ENCODE measurements at places on chromosomes 16 and 17.

GRCh38 chr17:33970279-33970678 lies 284.8 kb upstream of the CCL2 start:
- no peak for DNase-seq

GRCh38 chr17:17481860-17482259 lies 5.1 kb downstream of the MED9 start:
- no peak for DNase-seq

- peak; percentile 72 for DNase-seq
These were observed 38.6 kb downstream of the SYNRG start for GRCh38 chr17:37570527-37571093.

DNA sequence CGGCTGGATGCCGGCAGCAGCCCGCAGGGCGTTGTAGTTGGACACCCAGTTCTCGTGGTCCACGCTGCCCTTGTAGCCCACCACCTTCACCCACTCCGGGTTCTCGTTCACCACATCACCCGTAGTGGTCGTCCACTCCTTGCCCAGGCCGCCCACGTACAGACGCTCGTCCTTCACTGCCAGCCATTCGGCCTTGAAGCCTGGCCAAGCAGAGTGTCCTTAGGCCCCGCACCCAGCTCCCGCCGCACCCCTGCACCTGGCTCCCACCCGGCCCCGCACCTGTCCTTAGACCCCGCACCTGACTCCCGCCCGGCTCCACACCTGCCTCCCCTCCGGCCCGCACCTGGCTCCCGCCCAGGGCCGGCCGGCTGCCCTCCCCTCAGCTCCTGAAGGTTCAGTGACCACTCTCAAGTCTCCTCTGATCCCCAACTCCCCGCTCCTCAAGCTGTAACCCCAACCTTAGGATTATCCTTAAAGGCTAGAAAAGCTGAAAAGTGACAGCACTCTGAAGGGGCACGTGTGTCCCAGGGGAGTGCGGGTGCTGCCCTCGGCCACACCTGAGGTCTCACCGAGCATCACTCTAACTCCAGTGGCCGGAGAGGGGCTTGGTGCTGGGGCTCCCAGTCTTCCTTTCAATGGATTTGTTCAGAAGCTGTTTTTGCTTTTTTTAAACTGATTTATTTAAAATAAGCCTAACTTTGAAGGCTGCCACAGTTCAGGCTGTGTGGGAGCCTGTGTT lies 14.4 kb downstream of the CANT1 start:
- DNase-seq: no peak

DNA sequence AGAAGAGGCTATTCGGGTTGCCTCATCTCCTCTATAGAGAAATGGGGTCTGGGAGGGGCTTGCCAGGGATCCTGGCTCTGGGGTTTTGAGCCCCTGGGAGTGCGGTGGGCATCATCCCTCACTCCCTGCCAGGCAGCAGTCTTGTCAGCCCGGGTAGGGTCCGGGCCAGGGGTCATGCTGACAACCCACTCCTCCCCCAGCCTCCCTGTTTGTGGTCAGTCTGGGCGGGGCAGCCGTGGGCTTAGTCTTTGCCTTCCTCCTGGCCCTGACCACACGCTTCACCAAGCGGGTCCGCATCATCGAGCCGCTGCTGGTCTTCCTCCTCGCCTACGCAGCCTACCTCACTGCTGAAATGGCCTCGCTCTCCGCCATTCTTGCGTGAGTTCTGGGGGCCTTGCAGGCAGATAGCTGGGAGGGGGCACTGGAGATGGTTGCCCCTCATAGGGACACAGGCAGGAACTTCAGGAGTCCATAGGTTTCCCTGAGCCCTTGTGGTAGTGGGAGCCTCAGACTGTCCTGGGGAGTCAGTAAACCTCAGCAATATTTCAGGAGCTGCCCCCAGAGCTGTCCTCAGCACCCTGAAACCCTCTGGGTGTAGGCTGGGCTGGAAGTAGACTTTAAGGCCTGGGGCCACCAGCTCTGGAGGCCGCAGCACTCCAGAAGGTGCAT lies 6.9 kb downstream of the SLC9A5 start:
- no peak for DNase-seq

GRCh38 chr17:82931699-82932517 lies 92.1 kb upstream of the ZNF750 start:
- no peak for DNase-seq

GRCh38 chr16:25256695-25257469 lies 763 bp downstream of the ZKSCAN2 start:
- peak; percentile 8 for DNase-seq

DNA sequence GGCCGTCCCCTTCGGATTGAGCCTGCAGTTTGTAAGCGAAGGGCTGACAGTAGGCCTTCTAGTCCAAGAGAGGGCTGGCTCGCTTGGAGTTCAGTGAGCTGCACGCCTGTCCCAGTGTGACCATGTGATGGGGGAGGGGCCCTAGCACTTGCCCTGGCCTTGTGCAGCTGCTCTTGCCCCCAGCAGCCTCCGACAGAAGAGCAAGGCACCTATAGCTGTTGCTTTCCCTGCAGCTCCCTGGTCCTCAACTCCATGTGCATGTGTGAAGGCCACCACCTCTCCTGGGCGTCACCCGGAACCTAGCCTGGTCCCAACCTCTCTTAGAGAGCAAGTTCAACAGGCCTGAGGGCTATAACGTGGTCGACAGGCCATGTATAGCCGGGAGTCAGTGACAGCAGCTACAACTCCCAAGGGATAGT lies 5.6 kb downstream of the SPHK1 start:
- no peak for DNase-seq

GRCh38 chr16:89100601-89101302 lies 7.1 kb downstream of the ACSF3 start:
- DNase-seq: no peak

GRCh38 chr16:30530163-30531037 lies 4.0 kb upstream of the ZNF768 start:
- DNase-seq: no peak

- no peak for DNase-seq
These were observed 42.2 kb downstream of the VAC14 start for GRCh38 chr16:70758786-70759185.

DNA sequence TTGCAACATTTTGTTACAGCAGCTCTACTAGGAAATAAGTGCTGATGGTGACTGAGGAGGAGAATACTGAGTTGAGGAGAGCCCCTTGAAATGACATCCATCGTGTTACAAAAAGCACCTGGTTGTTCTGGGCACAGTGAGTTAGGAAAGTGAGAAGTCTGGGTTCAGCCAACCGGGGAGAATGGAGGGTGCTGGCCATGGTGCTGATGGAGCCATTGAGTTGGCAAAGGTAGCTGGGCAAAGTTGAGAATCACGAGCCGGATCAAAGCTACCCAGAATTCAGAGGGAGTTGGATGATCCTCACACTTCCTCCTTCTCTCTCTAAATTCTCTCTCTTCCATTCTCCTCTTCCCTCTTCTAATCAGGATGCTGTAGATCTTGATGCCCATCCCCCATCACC lies 35.0 kb upstream of the ASIC2 start:
- DNase-seq: no peak

DNA sequence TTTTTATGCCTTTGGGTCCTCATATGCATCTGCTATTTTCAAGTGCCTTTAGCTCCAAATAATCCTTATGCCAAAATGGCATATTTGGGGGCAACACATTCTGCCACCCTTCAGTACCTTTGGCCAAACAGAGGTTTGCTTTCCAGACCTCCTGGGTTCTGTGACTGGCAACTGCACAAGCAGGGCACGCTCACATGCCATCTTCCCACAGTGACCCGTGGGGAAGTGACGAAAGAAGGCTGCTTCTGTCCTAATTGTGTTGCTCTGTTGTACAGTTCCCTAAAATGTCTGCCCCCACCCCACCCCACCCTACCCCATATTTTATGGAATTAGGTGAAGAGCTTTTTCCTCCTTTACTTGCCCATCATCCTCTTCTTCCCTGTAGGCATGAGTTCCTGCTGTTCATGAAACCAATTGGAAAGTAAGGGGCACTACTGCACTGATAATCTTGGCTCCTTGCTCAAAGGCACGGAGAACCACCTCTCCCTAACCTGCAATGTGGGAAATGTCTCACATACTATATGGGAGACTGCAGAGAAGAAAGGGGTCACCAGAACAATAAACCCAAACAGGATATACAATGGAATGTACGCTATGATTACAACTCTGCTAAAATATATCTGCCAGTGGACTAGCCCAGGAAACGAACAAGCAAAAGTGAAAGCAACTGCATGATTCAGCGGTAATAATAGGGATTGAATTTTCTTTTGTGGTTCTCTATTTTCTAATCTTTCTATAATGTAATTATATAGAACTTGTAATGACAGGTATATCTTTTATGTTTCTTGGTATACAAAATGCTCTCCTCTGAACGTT lies 3.3 kb upstream of the SLFN12L start:
- DNase-seq: peak; percentile 80

- DNase-seq: no peak
These were observed 116.6 kb downstream of the PRKCB start for GRCh38 chr16:23952128-23952970.

DNA sequence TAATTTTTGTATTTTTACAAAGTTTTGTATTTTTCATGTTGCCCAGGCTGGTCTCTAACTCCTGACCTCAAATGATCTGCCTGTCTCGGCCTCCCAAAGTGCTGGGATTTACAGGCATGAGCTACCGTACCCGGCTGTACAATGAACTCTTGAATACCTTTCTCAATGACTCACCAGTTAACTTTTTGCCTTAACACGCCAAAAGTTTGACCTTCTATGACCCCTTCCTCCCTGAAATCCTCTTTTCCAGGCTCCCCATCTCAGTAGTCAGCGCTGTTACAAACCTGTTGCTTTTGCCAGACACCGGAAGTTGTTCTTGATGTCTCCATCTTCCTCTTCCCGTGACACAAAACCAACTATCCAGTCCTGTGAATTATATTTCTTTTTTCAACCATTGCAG lies 158.1 kb upstream of the ASIC2 start:
- DNase-seq: no peak

GRCh38 chr17:45302649-45303173 lies 14.1 kb downstream of the MAP3K14 start:
- no peak for DNase-seq

GRCh38 chr17:46977348-46977747 lies 1.7 kb downstream of the RPRML start:
- DNase-seq: peak; percentile 2

- DNase-seq: no peak
These were observed 1.1 kb downstream of the C1QBP start for GRCh38 chr17:5437721-5438317.

- no peak for DNase-seq
These were observed 14.8 kb downstream of the VAC14 start for GRCh38 chr16:70786020-70786755.

- no peak for DNase-seq
These were observed 114.5 kb downstream of the AXIN2 start for GRCh38 chr17:65446838-65447526.

DNA sequence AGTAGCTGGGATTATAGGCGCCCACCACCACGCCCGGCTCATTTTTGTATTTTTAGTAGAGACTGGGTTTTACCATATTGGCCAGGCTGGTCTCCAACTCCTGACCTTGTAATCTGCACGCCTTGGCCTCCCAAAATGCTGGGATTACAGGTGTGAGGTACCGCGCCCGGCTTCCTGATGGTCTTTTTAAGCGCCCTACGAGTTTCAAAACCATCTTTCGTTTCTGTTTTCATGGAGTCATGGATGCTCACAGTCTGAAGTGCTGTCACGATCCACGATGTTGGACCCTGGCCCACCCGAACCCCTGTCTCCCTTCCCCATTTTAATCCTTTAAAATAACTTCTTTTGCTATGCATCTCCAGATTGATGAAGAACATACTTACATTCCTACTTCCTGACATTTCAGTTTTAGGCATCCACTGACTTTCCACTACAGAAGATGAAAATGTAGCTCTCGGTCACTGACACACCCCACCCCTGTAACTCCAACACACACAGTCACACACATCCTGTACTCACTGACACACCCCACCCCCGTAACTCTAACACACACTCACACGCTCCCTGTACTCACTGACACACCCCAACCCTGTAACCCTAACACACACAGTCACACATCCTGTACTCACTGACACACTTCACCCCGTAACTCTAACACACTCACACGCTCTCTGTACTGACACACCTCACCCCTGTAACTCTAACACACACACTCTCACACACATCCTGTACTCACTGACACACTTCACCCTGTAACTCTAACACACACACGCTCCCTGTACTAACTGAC lies 22.6 kb upstream of the WDR45B start:
- no peak for DNase-seq

DNA sequence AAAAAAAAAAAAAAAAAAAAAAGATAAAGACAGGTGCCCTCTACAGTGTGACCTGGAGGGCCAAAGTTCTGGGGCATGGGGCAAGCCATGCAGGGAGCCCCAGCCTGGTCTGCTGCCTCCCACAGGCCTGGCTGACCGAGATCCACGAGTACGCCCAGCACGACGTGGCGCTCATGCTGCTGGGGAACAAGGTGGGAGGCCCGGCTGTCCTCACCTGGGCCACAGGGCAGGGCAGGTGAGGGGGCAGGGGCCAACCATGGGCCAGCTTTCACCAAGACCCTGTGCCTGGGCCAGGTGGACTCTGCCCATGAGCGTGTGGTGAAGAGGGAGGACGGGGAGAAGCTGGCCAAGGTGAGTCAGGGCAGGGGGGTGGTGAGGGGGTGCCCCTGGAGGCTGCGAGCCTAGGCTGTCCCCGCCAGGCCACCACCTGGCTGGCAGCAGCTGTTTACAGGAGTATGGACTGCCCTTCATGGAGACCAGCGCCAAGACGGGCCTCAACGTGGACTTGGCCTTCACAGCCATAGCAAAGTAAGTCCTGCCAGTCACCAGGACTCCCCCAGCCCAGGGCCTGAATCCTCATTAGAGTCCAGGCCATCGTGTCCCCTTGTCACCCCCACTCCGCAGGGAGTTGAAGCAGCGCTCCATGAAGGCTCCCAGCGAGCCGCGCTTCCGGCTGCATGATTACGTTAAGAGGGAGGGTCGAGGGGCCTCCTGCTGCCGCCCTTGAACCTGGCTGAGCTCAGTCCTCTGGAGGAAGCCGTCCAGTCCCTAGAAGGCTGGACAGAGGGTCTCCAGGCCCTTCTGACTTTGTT lies 2.7 kb upstream of the TRAF7 start:
- no peak for DNase-seq

GRCh38 chr16:71916397-71916920 lies 21.1 kb downstream of the IST1 start:
- no peak for DNase-seq

GRCh38 chr17:40699371-40699770 lies 4.2 kb downstream of the KRT24 start:
- DNase-seq: no peak

DNA sequence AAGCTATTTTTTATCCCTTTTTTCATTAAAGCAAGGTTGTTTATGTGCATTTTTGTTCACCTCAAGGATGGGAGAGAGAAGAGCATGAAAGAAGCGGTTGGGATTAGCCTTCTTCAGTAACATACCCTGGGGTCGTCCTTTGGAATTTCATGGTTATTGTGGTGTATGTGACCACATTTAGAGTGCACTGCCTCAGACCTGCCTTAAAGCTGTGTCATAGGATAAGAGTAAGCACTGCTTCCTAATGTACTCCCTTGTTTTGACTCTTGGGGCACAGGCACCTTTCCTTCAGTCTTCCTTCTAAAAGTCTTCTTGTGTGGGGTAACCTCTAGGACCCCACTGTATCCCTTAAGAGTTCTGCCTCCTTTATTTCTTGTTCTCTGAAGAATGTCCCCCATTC lies 28.9 kb downstream of the TNRC6A start:
- DNase-seq: no peak

All from dermis microvascular lymphatic vessel endothelial cell (primary cell).